ENCODE measurements at places on chromosomes 7 and 10. TPM values are rescaled to one million over a fixed set of nuclear protein-coding genes. Genes with fewer than 3 reads are reported as not detected.

DNA sequence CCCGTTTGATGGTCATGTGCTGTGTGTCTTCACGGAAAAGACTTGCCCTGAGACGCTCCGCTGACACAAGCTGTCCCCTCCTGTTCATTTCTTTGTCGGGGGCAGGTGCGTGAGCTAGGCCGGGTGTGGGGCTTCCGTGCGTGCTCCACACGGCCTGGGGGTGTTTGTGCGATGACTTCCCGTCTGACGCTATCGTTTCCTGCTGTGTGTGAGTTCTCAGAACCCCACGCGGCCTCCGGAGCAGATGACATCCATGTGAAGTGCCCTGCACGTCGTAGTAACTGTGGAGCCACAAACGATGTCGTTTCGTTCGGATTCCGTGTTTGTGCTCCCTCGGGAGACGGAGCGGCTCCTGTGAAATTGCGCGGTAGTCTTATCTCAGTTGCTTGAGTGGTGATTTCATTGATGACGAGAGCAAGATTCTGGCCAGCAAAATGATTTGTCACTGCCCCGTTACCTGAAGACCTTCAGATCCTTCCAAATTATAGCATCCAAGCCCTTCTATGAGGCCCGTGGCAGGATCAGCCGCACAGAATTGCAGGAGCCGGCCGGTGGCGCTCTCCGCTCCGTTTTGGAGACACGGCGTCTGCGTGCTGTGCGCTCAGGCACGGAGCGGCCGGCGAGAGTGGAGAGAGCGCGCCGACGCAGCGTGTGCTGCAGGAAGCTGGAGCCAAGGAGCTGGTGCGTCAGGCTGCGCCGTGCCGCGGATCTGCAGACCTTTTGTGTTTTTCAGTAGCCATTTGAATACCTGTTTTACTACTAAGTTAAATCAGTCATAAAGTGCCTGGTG is 94.9 kb downstream of the NKX6-2 start:
- no peak for DNase-seq

- no peak for DNase-seq
These were observed 7.3 kb downstream of the TSPAN15 start for GRCh38 chr10:69458430-69459100.

DNA sequence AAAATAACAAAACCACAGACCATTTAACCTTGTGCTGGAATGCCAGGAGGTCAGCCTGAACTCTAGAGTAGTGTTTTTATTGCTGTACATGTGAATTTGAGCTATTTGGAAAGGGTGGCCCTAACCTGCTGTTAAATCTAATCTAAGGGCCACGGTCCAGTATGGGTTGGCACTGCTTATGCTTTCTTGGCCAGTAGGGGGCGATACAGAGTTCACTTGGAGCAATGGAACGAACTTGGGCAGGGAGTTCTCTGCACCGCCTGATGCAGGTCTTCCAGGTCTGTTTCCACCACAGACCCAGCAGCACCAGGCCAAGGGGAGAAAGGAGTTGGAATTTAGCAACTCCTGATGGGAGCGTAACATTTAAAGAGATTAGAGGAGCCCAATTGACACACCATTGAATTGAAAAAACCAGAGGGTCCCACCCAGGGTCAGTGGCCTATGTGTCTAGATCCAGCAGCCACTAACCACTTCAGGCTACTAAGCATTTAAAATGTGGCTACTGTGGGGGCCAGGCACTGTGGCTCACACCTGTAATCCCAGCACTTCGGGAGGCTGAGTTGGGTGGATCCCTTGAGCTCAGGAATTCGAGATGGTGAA is 75.7 kb upstream of the EFCAB10 start:
- DNase-seq, result peak; percentile 71

OR9A2 gene
- total RNA-seq, result not detected

TRRAP gene
- total RNA-seq, result 54.3 TPM

BMPR1A gene
- 17.2 TPM for total RNA-seq

- DNase-seq, result no peak
These were observed 48.4 kb upstream of the GSAP start for GRCh38 chr7:77464589-77464988.
